ENCODE measurements at places on chromosomes 12 and 14.
A peak's percentile ranks its signal among the peaks of the same experiment; 100 is the strongest.

DNA sequence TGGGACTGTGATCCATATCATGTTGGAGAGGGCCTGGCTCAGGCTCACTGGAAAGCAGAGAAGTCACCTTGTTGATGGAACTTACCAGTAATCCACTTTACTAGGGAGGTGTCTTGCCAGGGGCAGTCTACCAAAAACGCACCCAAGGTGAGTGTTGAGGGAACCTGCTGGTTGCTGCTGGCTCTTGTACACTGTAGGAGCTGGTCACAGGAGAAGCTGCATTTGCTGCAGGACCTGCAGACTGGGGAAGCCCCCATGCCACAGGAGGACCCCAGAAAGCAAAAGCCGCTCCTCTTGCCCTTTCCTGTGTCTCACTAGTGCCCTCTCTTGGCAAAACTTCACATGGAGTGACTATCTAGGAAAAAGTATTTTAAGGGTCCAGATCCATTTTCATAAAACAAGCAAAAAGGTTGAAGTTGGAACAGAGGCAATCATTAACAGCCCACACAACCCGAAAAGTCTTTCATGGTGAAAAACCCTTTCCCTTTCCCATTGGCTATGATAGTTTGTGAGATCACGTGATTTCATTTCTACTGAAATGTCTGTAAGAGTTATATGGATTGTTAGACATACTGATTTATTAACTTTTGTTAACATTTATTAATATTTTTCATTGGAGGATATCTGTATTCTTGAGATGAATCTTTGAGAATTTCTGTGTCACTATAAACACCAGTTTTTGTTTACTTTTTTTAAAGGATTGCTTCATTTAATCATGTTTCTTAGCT lies 59.2 kb downstream of the RASSF8 start:
- no peak for DNase-seq

DNA sequence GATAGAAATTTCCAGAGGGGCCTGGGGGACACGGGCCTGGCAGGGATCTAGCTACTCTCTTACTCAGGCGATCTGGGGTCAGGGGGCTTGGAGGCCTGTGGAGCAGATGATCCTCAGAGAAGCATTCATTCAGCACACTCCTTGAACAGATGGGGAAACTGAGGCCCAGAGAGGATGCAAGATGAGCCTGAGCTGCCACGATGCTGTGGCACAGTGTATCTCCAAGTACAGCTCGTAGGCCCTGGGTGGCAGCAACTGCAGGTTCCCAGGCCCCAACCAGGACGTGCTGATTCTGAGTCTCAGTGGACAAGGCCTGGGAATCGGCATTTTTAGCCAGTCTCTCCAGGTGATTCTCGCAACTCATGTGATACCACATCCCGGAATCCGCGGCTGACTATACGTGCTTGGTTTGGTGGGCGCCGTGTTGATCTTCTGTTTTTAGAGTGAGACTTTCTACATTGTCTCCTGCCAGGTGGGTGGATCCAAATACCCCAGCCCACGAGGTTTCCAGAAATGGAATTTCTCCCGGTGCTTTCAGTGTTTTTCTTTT lies 22.5 kb downstream of the ADGRD1 start:
- DNase-seq, result no peak

- no peak for DNase-seq
Measured at GRCh38 chr12:28035500-28035899, 63.0 kb upstream of the PTHLH start.

DNA sequence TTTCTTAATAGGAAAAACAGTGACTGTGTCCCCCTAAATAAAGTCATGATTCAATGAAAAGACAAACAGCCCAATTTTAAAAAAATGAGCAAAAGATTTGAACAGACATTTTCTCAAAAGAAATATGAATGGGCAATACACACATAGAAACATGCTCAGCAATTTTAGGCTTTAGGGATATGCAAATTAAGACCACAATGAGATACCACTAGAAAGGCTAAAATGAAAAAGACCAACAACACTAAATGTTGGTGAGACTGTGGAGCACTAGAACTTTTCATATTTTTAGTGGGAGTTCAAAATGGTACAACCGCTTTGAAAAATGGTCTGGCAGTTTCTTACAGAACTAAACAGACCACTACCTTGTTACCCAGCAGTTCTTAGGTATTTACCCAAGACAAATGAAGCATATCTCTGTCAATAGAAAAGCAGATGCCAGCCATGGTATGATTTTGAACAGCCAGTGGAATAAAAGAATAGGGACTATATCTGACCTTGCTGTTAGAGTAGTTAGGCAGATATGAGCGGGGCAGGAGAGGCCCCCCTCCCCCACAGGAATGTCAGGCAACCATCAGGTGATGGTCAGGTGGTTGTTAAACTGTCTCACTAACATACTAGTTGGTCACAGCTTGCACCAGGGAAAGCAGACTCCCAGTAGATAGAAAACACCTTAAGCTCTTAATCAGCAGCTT lies 108.8 kb downstream of the PRKCH start:
- DNase-seq, result no peak

DNA sequence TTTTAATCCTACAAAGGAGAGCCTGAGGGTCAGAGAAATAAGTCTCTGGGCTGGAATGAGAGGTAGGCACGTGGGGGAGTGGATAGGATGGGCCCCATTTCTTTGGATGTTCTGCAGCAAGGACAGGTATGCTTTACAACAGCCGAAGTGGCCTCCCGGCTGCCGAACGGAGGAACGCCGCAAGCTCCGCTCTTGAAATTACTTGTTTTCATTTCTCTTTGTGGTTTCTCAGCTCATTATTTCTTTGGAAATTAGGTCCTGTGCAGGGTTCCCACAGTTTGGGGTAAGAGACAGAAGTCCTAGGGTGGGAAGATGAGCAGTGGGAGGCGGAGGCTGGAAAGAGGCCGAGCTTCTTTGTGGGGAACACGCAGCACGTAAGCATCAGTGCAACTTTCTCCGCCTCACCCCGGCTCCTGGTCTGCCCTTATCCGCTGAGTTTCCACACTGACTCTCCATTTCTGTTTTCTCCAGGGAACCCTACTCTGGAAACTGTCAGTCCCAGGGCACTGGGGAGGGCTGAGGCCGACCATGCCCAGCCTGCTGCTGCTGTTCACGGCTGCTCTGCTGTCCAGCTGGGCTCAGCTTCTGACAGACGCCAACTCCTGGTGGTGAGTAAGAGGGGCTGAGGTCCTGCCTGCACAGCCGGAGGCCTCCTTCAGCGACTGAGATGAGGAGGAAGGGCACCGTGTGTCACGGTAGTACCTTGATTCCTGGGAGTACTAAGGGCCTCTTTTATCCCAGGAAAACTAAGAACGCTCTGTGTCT lies 2.0 kb downstream of the WNT5B start:
- DNase-seq, result no peak

- DNase-seq, result no peak
Measured at GRCh38 chr12:89857652-89858274, 149.1 kb upstream of the ATP2B1 start.

- DNase-seq, result no peak
Measured at GRCh38 chr12:105814283-105814682, 324.5 kb downstream of the NUAK1 start.

- DNase-seq, result no peak
Measured at GRCh38 chr14:92225731-92226130, 97.2 kb upstream of the SLC24A4 start.

DNA sequence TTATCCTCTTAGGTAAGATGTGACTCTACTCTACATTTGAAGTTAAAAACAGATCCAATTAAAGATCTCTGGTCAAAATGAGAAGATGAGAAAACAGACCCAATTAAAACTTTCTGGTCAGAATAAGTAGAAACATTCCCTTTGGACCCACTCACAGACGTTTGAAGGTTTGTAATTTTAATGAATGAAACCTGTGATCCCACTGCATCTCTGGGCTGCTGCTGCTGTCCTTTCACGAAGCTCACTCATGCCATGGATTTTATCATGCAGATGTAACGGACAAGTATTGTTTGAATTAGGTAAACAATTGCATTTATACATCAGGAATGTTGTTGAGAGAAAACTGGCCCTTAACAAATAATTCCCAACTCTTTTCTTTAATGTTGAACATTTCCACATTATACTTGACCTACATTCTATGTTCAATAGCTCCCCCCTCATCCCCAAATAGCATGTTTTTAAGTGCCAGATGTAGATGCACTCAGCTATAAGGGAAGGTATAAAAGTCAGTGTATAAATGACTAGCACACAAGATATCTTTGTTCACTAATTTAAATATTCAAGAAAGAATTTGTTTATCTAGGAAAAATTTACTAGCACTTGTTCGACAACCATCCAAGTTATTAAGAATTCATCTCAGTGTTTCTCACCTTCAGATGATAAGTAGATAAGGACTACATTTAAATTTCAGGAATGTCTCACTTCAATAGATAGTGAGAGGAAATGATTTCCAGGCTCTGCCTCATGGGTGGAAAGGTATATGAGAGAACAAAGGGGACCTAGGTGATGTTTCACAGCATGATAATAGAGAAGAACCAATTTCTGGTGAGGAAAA lies 202.3 kb upstream of the LMNTD1 start:
- no peak for DNase-seq

DNA sequence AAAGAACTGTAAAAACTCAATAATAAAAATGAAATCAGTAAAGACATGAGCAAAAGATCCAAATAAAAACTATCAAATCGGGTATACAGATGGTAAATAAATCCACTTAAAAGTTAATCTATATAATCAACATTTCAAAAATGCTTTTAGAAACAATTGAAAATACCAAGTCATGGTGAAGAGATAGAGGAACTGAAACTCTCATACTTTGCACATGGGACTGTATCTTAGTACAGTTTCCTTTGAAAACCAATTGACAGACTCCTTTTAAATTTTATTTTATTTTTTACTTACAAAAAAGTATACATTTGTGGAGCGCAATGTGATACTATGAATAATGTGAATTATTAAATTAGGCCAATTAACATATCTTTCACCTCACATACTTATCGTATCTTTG lies 98.6 kb upstream of the FAR2 start:
- DNase-seq, result no peak

DNA sequence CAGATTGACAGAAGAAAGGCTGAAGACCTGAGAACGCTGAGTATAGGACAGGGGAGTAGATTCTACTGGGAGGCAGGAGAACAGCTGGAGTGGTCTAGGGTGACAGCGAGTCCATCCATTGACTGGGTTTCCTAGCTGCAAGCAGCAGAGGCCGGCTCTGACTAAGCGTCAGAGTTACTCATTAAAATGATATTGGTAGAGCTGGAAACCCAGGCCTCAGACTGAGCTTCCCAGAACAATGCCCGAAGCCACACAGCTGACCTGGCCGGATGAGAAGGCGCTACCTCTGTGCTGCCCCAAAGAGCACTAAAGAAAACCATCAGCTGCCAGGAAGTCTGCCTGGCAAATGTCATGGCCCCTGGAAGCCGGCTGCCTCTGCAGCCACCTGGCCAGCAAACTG lies 78.5 kb upstream of the FZD10 start:
- no peak for DNase-seq

DNA sequence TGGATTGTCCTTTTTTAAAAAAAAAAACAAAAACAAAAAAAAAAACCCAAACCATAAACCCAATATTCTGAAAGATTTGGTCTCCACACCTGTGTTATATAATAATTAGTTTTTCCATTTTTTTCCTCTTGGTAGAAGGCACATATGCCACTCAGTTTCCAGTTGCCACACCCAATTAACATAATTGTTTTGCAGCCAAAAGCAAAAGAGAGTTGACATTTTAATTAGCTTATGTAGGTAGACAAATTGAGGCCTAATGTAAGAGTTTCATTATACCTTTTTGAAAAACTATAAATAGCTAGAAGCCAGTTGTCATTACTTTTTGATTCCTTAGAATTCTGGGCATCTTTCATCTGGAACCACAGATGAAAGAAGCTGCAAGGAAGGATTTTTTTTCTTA lies 21.0 kb downstream of the PTPN11 start:
- DNase-seq, result no peak

- DNase-seq, result no peak
Measured at GRCh38 chr12:65248656-65249633, 29.5 kb upstream of the MSRB3 start.

DNA sequence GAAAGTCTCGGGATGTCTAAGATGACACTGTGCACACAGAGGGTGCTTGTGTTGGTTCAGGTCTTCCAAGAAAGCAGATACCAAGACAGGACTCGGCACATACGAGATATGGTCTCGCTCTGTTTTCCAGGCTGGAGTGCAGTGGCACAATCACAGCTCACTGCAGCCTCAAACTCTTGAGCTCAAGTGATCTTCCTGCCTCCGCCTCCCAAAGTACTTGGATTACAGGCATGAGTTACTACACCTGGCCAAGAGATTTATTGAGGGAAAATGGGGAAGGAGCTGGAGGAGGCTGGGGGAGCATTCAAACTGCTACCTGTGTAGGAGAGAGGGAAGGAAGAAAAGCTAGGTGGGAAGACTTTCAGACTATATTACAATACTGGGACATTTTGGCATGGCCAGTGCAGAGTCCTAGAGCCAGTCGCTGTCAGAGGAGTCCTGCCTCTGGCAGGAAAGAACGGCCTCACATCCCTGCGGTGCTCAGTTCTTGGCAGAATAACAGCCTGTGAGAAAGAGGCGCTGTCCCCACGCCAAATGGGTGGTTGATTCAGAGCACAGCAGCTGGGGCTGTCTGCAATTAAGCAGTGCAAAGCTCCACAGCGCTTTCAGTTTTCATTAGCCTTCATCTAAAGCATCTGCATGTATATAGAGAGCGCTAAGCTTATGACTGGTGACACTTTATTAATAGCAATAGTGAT lies 18.3 kb downstream of the SLC17A8 start:
- DNase-seq, result peak; percentile 75

- DNase-seq, result no peak
Measured at GRCh38 chr14:100081997-100082625, 16.9 kb downstream of the EVL start.

DNA sequence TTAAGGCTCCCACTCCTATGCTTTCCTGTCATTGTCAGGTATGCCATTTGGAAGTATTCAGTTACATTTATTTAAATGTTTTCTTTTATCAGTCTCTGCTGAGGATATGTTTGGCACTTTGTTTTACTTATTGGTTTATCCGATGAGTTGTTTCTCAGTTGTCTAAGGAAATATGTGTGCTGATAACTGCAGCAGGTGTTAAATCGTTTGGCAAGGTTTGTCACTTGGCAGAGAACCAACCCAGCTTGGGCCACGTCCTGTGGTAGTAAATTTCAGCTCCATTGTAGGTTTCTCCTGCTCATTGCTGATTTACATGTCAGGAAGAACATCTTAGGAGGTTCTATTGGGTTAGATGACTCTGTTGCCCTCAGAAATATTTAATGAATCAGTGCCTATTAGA lies 22.0 kb upstream of the MGST1 start:
- DNase-seq, result no peak

DNA sequence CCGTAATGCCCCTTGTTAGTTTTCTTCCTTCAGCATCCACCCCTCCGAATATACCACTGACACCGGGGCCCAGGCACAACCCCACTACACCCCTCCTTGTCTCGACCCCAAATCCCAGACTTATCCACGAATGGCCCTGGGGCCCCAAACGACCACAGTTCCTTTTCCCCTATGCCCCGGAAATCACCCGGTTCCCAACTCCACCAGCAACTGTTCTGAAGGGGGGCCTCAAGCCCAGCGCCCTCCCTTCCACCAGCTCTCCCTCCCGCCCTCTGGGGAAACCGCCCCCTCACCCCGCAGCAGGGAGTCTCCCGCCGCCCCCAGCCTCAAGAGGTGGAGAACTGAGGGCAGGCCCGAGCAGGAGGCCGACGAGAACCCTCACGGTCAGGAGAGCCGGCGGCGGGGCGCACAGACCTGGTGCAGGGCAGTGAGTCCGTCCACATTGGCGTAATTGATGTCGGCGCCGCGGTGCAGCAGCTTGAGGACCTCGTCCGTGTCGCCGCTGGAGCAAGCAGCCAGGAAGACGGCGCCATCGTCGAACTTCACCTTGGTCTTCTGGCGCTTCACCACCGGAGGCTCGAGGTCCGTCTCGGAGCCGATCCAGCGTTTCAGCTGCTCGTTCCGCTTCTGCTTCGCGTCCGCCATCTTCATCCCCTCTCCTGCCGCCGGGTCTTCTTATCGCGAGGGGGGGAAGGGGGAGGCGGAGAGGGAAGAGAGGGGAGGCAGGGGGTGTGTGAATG lies 446 bp downstream of the PPP1R12A start:
- DNase-seq, result peak; percentile 79
